ENCODE measurements at places on chromosomes 4 and X.

GRCh38 chr4:185145572-185145971 is 2.5 kb downstream of the SLC25A4 start:
- no peak for DNase-seq

GRCh38 chr4:104795264-104795939 is 300.7 kb upstream of the CXXC4 start:
- DNase-seq = no peak

DNA sequence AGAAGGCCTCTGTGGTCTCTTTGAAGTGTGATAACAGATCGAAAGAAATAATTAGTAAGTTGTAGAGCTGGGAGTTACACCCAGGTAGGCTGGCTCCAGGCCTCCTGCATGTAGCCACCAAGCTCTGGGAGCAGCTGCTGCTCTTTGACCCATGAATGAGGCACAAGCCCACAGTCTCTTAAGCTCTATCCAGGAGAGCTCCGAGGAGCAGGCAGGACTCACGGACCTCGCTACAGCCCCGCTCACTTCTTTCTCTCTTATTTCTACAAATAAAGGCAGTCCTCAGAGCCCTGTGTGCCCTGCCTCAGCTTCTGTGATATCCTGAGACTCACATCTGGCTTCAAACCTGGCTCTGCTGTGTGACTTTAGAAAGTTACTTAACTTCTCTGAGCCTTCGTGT is 86.9 kb downstream of the EVC start:
- DNase-seq = no peak

DNA sequence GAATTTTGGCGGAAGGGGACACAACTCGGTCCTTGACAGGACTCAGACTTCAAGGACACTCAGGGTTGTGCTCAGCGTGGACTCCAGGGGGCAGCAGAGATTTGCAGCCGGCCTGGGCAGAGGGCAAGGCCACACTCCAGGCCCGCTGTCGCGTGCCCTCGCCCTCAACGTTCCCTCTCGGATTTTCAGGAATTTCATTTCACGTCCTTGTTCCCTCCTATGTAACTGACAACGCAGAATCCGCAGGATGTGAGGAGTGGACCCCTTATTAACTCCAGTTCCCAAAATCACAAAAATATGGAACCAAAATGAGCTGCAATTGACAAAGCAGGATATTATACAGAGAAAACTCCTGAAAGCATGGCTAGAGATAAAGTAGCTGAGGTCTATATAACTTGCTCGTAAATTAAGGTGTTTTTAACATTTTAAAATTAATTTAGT is 21.0 kb upstream of the DCTD start:
- DNase-seq = peak; percentile 61

DNA sequence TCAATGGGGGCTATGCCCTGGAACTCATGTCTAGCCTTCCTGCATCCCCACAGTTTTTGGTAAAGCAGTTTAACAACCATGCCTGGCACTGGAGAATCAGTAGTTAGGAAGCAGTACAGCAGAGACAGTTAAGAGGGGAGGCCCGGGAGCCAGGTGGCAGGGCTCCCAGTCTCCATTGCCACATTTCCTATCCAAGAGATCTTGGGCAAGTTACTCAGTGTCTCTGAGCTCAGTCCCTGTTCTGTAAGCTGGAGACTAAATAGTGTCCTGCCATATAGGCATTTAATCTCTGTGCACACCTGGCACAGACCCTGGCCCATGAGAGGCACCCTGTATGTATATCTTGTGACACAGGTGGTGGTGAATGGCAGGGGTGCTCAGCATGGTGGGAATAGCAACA is 156.1 kb upstream of the EOLA2 start:
- DNase-seq = no peak

DNA sequence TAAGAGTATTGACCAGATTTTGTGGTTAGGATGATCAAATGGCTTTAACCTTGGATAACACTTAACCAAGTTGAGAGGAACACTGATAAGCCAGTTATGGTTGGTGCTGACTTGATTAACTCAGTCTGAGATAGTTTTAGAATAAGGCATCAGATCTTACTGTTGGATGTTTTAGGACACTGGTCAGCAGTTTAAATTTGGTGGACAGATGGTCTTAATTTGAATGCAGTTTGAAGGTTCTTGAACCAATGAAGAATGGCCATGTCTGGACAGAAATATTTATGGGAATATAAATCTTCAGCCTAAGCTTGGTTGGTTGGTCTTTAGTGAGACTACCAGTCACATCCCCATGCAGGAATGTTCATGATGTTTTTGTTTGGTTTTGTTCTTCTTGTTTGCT is 2.6 kb upstream of the GIMD1 start:
- no peak for DNase-seq

DNA sequence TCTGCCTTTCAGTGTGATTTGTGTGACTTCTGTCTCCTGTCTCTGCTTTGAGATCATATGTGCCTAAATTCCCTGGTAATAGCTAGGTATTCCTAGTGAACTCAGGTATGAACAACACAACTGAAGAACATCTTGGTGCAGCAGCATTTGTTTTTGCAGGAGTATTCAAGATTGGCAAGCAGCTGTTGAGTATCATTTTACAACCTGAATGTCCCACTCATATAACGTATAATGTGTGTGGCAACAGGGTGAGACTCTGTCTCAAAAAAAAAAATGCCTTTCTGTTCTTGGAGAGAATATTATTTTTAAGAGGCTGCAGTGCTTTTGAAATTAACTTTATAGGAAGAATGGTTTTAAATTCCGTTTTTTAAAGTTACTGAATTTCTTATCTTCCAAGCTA is 7.7 kb downstream of the LSM6 start:
- DNase-seq = no peak

GRCh38 chr4:37662861-37663390 is 23.2 kb downstream of the RELL1 start:
- no peak for DNase-seq

- DNase-seq = no peak
These were observed 22.2 kb downstream of the TACC3 start for GRCh38 chr4:1743551-1743950.

DNA sequence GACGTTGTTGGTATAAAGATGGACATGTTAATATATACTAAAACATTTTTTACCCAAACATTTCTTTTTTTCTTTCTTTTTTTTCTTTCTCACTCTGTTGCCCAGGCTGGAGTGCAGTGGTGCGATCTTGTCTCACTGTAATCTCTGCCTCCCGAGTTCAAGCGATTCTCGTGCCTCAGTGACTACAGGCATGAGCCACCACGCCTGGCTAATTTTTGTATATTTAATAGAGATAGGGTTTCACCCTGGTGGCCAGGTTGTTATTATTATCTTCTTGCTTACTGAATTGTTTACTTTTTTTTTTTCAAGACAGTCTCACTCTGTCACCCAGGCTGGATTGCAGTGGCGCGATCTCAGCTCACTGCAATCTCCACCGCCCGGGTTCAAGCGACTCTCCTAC is 68.8 kb downstream of the HOPX start:
- DNase-seq = no peak

GRCh38 chr4:174047363-174047762 is 236.1 kb downstream of the FBXO8 start:
- no peak for DNase-seq

DNA sequence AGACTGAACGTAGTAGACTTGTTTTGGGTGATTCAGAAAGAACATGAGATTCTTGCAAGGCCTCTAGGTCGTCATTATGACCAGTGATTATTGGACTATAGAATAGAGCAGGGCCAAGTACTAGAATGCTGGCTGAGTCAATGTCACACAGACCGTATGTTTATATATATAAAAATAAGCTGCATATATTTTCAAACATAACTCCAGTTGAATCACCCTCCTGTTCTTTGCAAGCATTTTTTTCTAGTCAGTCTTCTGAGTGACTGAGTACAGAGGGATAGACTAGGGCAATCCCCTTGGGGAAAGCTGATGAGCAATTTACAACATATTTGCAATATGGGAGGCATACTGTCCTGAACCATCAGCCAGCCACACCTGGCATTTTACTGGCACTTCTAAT is 48.4 kb upstream of the PRPS1 start:
- peak; percentile 67 for DNase-seq

GRCh38 chr4:152283801-152284470 is 252.0 kb downstream of the FBXW7 start:
- peak; percentile 44 for DNase-seq

DNA sequence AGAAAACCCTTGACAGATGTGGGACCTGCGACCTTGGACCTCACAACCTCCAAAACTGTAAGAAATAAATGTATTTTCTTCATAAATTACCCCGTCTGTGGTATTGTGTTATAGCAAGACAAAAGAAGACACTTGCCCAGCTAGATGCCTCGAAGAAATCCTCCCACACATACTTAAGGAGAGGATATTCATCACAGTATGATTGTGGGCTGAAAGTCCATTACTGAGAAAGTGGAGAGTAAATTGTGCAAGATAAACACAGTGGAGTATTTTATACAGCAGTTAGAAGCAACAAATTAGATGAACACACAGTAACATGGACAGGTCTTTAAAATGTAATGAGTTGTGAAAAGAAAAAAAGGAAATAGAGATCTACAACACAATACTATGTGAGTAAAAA is 25.8 kb upstream of the PLA2G12A start:
- DNase-seq = no peak

DNA sequence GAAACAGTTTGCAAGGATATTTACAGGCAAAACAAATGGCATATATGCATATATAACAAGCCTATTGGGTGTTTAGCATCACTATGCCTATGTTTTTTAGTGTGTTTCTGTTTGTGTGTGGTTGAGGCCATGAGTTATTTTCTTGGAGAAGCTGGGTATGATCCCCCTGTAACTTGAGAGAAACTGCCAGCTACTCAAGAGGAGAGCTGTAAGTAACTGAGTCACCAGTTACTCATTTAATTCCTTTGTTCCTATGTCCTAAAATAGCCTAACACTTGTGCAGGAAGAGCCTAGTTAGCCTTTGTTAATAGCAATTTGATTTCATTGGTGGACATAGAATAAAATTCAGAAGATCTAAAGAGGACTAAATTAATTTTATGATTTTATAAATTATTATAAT is 79.1 kb downstream of the PWWP3B start:
- peak; percentile 58 for DNase-seq

DNA sequence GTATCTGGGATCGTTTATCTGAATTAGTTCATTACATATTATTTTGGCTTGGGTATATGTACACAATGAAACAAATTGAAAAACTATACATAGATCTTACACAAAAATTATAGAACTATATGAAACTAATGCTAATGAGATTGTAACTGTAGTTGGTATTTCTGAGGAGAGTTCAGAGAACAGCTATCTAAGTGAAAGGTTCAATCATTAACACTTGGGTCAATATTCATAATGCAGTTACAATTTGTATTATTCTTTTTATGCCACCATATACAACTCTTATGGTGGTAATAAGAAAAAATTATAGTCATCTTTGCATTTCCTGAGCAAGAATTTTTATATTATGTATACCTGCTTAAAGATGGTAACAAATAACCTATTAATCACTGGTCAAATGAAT is 461.0 kb downstream of the GRXCR1 start:
- no peak for DNase-seq

DNA sequence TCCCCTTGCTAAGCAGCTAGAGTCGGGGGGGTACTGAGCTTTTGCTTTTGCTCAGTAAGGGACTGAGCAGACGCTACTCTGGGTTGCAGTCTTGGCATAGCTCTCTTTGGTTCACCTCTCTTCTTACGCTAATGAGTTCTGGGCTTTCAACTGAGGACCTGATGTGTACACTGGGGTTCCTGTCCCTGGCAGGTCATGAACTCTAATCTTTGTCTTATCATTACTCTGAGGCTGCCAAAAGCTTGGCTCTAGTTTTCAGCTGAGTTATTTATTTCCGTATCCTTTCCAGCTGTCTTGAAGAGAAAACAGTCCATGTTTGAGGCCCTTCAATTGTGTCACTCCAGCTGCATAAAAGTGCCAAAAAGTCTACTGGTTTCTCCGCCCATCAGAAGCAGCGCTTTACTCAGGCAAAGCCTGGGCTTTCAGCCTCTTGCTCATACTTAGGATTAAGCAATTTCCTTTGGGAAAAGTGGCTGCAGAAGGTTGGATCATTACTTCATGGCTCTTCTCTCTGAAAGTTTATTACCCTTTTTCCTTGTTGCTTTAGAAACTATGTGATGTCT is 121.0 kb upstream of the STOX2 start:
- peak; percentile 79 for DNase-seq

- DNase-seq = peak; percentile 71
These were observed 5.0 kb downstream of the FGF2 start for GRCh38 chr4:122831515-122832196.

GRCh38 chr4:24930151-24930550 is 17.3 kb upstream of the CCDC149 start:
- peak; percentile 43 for DNase-seq

DNA sequence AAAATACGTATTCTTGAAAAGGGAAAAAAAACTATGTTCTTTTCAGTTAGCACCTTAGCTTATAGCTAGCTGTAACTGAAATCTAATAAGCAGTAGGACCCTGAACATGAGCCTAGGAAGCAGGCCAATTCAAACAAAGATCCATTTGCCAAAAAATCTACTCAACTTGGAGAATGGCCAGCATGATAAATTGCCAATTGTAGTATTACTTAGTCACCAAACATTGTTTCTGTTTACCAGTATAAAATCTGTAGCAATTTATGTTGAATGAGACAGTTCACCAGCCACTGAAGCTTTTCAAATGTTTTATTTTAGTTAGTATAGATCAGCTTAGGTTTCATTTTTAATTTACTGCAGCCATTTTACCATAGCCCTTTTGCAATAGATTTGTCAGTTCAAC is 323.6 kb upstream of the DIPK2B start:
- DNase-seq = peak; percentile 93

GRCh38 chr4:98802770-98803198 is 126.1 kb downstream of the EIF4E start:
- DNase-seq = no peak

DNA sequence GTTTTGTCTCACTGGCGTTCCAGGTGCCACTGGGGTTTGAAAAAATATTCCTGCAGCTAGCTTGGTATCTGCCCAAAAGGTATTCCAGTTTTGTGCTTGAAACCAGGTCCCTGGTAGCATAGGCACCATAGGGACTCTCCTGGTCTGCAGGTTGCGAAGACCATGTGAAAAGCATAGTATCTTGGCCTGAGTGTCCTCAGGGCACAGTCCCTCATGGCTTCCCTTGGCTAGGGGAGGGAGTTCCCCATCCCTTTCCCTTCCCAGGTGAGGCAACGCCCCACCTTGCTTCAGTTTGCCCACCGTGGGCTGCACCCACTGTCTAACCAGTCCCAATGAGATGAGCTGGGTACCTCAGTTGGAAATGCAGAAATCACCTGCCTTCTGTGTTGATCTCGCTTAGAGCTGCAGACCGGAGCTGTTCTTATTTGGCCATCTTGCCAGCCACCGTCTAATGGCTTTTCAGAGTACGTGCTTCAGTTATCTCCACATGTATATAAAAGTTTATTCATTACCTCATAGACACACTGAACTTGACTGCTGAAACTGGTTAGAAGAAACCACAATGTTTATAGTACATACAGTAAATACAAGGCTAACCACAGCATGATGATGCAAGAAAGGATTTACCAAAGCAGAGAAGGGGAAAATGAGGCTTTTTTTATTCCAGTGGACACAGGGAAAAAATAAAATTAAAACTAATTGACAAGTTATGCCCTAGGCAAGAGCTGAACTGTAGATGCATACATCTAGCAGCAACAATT is 10.6 kb downstream of the PBDC1 start:
- DNase-seq = peak; percentile 65

GRCh38 chr4:172521680-172522079 is 646.9 kb upstream of the GALNT7 start:
- no peak for DNase-seq

GRCh38 chr4:38128478-38129459 is 168.6 kb downstream of the PTTG2 start:
- DNase-seq = peak; percentile 90

GRCh38 chr4:121519236-121519838 is 138.5 kb upstream of the QRFPR start:
- peak; percentile 11 for DNase-seq

All from fibroblast of mammary gland (primary cell).